BJ (cell line): ENCODE measurements at places on chromosomes 2 and 18. TPM values are rescaled to one million over a fixed set of nuclear protein-coding genes. Genes with fewer than 3 reads are reported as not detected.

Gene AGXT
- not detected in 2 replicates for polyA plus RNA-seq

Gene PAX8
- polyA plus RNA-seq = 1.1 and 1.6 TPM in 2 replicates

DNA sequence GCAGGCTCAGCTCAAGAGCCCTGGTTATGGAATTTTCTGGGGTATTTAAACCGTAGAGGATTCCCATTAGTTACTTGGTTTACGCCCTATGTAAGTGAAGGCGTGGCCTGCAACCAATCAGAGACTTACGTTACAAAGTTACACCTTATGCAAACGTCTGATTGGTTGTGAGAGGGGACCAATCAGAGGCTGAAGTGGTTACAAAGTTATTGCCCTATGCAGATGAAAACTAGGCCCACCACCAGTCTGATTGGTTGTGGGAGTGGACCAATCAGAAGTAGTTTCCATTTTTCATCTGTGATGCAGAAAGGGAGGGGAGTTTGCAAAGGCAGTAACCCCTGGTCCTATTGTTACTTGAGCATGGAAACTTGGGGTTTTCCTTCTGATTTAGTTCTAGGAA is 49.1 kb downstream of the DLGAP1 start:
- DNase-seq = no peak

GRCh38 chr2:175500255-175500654 is 318.7 kb upstream of the ATP5MC3 start:
- no peak for DNase-seq

DNA sequence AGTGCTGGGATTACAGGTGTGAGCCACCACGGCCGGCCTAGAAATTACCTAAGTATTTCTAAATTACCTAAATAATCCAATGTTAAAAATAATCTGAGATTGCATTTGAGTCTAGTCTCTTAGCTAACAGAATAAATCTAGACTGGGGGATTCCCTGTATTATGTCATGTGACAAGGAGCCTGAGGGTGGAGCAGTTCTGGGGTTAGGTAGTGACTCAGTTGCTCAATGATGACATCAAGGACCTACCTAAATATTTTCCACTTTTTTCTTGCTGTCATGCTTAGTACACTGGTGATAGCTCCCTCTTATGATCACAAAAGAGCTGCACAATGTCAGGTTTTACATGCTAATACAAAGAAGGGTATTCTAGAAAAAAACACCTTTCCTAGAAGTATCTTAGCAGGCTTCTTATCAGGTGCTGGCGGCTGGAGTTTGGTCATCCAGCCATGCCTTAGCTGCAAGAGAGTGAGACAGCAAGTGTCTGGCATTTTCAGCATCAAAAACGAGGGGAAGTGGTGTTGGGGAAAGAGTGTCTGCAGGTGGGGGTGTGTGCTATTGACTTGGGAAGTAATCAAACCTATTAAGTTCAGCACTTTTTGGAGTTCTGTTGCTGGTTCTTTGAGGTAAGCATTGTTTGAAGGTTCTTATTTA is 17.5 kb upstream of the CEP192 start:
- no peak for DNase-seq

GRCh38 chr2:63780518-63781155 is 61.1 kb upstream of the UGP2 start:
- no peak for DNase-seq
